Endothelial cell (in vitro differentiated cells): ENCODE measurements at places on chromosomes 11 and 22.

DNA sequence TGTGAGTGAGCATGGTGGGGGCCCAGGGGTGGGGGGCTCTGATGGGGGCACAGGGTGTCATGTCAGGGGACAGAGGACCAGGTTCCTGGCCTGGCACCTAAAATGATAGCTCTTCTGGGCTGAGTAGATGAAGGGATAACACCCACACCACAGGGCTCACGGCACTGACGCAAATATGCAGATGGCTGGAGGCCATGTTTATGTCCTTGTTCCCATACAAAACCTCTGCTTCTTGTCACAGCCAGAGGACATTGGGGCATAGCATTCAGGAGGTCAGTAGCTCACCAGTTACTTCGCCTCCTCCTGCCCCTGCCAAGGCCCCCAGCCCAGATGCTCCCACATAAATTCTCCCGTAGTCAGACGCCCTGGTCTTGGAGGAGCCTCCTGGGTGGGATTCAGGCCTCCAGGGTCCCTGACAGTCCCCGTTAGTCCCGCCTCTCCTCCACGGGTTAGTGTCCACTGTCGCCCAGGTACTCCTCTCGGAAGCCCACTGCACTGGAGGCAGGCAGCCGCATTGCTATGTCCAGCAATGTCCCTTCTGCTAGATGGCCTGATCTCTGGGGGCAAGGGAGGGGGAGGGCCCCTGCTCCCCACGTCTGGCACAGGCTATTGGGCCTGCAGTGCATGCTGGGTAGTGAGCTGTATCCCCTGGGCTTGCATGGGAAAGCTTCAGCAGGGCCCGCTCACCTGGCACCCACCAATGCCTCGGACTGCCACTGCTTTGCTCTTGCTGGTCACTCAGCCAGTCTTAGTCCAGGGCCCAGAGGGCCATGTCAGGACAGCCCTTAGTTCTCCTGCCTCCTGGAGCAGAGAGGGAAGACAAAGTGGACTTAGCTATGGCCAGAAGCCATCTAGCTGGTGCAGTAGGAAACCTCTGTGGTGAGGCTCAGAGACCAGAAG is 75.6 kb upstream of the MYOD1 start:
- DNase-seq: no peak

DNA sequence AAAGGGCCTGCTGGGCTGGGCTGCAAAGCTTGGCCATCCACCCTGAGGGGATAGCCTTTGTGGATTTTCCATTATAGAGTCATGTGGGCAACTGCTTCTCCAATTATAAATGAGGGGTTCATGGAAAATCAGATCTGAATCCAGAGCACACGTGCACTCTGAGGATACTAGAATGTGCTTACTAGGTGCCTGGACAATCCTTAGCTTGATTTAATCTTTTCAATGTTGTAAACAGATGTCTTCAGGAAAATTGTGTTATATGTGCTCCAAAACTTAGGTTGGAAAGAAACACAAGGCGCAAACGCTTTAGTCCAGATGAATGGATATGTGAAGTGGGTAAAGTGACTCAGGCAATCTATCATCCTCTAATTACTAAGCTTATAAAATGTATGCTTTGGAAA is 92.0 kb downstream of the SLC17A6 start:
- DNase-seq: no peak

DNA sequence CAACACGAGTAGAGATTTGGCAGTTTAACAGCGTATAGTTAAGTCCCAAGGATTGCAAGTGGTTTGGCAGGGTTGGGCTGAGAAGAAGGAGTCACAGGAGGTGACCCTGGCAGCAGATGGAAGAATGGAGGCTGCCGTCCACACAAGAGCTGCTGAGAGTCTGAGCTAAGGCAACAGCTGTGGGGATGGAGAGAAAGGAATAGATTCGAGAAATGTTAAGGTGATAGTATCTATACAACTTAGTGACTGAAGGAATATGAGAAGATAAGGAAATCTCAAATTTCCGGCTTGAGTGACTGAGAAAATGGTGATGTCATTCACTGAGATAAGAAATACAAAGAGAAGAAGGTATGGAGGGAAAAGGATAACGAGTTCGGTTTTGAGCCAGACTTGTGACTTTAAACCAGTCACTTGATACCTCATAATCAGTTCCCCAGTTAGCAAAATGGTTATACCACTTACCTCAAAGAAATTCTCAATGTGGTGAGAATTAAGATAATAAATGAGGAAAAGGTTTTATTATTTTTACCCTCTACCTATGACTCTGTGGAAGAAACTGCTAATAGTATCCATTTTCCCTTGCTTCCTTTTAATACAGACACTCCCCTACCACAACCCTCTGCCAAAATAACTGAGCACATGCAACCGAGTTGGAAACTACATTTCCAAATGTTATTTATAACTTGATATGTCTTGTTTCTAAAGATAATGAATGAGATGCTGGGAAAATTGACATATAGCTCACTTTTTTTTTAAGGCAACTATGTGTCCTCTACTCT is 30.7 kb downstream of the FAM168A start:
- DNase-seq: no peak

- no peak for DNase-seq
Measured at GRCh38 chr11:130220311-130221035, 60.9 kb downstream of the ST14 start.

GRCh38 chr11:18394928-18395734 is 768 bp downstream of the LDHA start:
- DNase-seq: no peak
